ENCODE measurements at places on chromosomes 2 and 18. TPM values are rescaled to one million over a fixed set of nuclear protein-coding genes. Genes with fewer than 3 reads are reported as not detected.
A peak's percentile ranks its signal among the peaks of the same experiment; 100 is the strongest.

DNA sequence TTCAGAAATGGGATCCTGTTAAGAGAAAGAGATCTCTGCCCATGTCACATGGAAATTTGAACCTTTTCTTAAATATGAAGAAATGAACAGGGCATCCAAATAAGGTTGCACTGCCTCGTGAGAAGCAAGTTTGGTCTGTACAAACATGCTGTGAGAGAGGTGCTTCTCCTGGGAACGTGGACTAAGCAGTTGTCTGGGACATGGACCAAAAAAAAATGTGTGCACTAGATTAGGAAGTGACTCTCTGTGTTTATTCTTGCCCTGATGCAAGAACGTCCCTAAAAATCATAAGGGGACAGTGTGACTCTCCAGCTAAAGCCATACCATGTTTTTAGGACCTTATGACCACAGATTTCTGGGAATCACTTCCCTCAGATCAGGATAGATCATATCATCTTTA, 23.7 kb upstream of the GCG start:
- H3K27me3 ChIP-seq, result no peaks in the 10 kb centered on the region
- no peak overlapping the region for H3K27ac ChIP-seq

DNA sequence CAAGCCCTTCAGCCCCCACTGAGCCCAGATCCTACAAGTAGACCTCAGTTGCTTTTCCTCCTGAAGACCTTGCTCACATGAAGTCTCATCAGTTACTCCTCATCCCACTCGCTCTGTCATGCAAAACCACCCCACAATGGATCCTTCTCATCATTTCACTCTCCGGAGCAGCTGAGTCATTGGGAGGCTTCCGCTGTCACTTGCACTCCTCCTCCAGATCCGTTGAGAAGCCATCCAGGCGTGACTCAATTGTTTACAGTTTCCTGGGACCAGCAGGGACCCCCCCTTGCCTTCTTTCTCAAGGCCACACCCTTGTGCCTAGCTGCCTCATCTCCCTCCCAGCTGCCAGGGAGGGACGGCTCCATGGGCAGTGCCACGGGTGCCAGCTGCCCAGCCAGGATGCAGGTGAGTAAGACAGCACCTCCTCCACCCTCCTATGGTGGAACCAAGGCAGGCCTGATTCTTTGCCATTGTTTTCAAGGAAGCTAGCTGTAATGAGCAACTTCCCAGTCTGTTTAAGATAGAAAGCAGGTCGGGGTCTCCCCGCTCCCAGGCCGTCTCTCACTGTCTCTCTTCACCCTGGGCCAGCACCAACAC, 16.3 kb downstream of the GPR55 start:
- peaks cover 8% of the 10 kb centered on the region for H3K4me1 ChIP-seq
- no peak overlapping the region for H3K27ac ChIP-seq
- H3K4me3 ChIP-seq, result no peak overlapping the region
- H3K36me3 ChIP-seq, result peaks cover 40% of the 10 kb centered on the region
- DNase-seq, result no peak
- no peaks in the 10 kb centered on the region for H3K27me3 ChIP-seq

Gene TSPYL6
- total RNA-seq, result not detected

DNA sequence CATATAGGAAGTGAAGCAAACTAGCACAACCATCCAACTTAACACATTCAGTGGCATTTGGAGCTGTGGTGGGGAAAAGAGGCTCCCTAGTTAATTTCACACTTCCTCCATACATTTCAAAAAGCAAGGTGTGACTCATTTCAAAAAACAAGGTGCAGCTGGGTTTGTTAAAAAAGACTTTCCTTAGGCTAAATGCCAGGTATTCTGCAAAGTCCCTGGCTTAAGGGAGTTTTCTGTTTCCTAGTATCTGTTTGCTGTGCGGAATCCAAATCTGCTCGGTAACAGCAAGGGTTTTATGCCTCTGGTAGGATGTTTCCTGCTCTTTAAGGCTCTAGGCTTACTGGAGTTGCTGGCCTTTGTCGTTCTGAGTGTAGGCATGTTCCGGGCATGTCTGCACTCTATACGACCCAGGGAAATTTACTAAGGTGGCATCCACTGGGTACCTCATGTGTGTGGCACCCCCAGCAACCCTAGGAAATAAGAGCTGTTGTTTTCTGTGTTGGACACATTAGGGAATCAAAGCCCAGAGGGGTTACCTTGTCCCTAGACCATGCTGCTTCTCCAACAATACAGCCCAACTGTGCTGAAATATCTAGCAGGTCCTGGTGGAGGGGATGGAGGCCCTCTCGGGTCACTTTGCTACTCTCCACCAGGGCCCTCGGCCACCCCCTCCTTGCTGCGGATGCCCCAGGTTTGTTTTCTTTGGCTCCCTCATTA, 634 bp upstream of the MSGN1 start:
- H3K4me1 ChIP-seq, result peaks cover 36% of the 10 kb centered on the region
- H3K27me3 ChIP-seq, result no peaks in the 10 kb centered on the region
- H3K36me3 ChIP-seq, result no peaks in the 10 kb centered on the region
- H3K27ac ChIP-seq, result peak overlapping the region; percentile 81
- H3K4me3 ChIP-seq, result no peak overlapping the region
- no peak for DNase-seq

GRCh38 chr2:147642765-147643164, 202.1 kb upstream of the ACVR2A start:
- H3K4me1 ChIP-seq, result peaks cover 24% of the 10 kb centered on the region
- no peak overlapping the region for H3K27ac ChIP-seq
- no peak overlapping the region for H3K4me3 ChIP-seq
- H3K27me3 ChIP-seq, result no peaks in the 10 kb centered on the region

- H3K36me3 ChIP-seq, result no peaks in the 10 kb centered on the region
- H3K27ac ChIP-seq, result no peak overlapping the region
- H3K4me1 ChIP-seq, result no peaks in the 10 kb centered on the region
- no peak for DNase-seq
These were observed 429.5 kb downstream of the CCDC85A start for GRCh38 chr2:56613254-56613653.
